Hindlimb muscle (tissue), 1 donor: ENCODE measurements at places on chromosomes 6 and 20.

GRCh38 chr20:18734525-18735189 lies 78.9 kb upstream of the SCP2D1 start:
- DNase-seq: no peak

DNA sequence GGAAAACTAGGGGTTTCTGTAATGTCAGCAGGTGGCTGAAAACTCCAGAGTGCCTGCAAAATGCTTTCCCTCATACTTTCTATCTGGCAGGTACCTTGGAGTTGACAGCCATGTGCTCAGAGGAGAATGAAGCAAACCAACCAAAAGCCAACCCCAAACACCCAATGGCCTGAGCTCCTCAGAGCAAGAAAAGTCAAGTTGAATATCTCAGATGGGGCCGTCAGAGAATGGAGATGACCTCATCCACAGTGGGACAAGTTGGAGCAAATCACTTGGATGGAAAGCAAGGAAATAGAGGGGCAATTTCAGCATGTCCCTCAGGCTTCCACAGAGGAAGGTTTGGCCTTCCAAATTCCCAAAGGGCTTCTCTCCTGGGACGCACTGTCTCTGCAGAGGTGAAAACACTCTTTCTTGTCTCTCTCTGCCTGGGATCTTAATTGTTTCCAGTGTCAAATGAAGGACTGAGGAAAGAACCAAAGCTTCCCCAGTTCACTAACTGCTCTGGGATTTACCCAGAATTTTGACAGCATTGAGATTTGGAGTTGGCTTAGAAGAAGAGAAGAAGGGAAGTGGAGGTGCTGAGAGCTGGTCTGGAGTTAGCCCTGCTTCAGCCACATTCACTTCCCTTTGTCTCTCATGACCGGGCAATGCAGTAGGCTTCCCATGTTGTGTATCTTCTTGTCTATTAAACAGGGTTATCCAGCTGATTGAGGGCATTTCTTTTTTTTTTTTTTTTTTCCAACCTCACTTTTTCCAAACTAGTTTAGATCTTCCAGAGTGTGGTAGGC lies 42.2 kb downstream of the PRND start:
- DNase-seq: no peak

- DNase-seq: no peak
These were observed 5.2 kb upstream of the NRSN2 start for GRCh38 chr20:341682-342081.

DNA sequence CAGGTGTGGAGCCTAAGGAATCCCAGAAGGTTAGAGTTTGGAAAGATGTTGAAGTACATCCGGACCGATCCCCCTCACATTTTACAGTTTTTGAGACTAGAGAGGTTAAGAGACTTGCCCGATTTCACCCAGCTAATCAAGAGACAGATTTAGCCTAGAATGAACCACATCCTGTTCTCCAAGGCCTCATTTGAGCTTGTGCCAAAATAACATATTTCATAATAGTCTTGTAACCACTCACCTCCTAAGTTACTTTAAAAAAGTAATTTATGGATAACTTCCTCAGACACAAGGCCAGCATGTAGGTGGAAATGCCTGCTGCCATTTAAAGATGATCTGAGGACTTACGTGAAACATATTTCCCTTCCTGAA lies 39.8 kb upstream of the ARHGAP18 start:
- no peak for DNase-seq

GRCh38 chr6:10429638-10430427 lies 15.0 kb upstream of the TFAP2A start:
- no peak for DNase-seq
